CD4-positive, alpha-beta T cell treated with Interferon alpha-2 for 1 hour (primary cell): ENCODE measurements at places on chromosomes 16 and 17.

GRCh38 chr17:46979147-46979863, at the start of gene RPRML:
TSS of gene RPRML (minus strand) at chr17:46979253. CDS start at chr17:46979007, 246 bp downstream.
- DNase-seq: peak; percentile 14

- no peak for DNase-seq
These were observed 38.5 kb downstream of the CLEC3A start for GRCh38 chr16:78060809-78061208.

DNA sequence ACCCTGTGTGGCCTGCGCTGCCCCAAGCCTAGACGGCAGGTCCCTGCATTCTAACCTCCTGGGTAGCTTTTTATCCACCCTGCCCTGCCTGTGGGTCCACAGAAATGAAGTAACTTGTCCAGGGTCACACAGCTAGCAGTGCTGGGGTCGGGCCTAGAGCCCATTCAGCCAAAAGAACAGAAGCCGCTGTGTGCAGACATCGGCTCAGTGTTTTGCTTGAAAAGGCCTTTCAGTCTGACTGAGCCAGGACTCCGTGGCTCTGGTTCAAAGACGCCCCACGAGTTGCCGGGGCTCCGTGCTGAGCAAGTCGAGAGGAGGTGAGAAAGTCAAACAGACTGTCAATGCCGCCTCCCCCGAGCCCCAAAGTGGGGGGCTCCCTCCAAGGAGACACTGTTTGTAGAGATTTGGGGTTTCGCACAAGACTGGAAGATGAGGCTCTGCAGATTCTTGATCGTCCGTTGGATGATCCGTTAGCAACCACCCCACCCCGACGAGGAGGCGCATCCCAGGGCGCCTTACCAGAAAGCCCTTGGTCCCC, 226.2 kb downstream of the NTN1 start:
- no peak for DNase-seq

- DNase-seq: no peak
These were observed 34.8 kb downstream of the WDR45B start for GRCh38 chr17:82613283-82614094.

- no peak for DNase-seq
These were observed 33.2 kb downstream of the COTL1 start for GRCh38 chr16:84584678-84585077.

- DNase-seq: no peak
These were observed 54.8 kb upstream of the MAP3K14 start for GRCh38 chr17:45371414-45372324.

GRCh38 chr16:30533146-30533522, 1.5 kb downstream of the ZNF747 start:
- DNase-seq: no peak

- DNase-seq: no peak
These were observed 407.3 kb downstream of the XYLT1 start for GRCh38 chr16:17063201-17064139.

DNA sequence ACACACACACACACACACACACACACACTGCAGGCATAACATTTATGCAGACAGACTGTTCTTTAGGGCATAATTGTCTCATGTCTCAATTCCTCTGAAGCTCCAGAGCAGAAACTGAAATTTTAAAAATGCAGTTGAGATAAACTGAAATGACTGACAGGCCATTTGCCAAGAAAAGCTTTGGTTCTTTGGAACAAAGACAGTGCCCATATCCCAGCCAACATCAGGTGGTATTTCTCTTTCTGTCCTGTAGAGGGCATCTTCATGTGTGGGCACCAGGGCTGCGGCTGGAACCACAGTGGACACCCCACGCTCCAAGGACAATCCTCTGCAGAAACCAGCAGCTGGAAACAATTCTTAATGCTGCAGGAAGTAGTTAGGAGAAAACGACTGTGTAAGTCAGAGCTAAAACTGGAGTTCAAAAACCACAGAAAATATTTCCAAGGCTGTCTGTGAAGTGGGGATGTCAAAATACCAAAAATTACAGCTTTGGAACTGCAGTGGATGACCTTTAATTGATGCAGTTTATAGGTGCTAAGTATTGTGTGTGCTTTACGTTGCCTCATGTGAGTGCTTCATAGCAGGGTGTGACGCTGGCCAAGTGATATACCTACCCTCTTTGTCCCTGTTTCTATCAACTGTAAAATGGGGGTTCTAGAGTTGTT, 10.6 kb upstream of the MEFV start:
- no peak for DNase-seq

DNA sequence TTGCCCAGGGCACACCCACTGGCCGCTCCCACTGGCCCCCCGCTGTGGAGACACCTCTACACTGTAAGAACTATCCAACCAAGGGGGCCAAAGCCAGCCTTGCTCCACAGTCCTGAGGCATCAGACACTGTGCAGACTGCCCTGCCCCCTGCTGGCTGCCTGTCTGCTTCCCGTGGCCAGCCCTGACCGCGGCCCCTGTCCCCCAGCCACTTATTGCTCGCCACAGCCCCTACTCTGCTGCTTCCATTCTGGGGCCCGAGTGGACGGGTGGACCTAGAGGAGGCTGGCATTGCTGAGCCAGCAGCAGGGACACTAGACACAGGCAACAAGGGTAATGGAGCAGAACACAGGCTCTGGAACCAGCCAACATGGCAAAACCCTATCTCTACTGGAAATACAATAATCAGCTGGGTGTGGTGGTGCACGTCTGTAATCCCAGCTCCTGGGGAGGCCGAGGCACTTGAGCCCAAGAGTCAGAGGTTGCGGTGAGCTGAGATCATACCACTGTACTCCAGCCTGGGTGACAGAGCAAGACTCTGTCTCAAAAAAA, 19.7 kb upstream of the LRRC37A3 start:
- peak; percentile 37 for DNase-seq

DNA sequence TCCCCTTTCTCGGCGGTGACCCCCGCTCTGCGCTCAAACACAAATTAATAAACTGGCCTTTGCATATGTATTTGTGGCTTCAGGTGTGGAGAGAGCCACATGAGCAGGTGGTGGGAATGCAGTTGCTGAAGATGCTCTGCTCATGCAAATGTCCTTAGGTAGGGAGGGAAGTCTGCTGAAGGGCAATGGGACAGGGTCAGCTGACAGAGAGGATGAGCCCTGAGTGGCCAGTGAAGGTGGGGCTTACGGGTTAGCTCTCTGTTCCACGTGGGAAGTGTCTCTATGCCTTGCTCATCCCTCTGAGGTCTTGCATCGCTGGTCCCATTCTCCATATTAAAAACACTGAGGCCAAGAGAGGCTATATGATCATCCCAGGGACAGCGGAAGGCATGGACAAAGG, 74.2 kb upstream of the CCL1 start:
- DNase-seq: no peak

DNA sequence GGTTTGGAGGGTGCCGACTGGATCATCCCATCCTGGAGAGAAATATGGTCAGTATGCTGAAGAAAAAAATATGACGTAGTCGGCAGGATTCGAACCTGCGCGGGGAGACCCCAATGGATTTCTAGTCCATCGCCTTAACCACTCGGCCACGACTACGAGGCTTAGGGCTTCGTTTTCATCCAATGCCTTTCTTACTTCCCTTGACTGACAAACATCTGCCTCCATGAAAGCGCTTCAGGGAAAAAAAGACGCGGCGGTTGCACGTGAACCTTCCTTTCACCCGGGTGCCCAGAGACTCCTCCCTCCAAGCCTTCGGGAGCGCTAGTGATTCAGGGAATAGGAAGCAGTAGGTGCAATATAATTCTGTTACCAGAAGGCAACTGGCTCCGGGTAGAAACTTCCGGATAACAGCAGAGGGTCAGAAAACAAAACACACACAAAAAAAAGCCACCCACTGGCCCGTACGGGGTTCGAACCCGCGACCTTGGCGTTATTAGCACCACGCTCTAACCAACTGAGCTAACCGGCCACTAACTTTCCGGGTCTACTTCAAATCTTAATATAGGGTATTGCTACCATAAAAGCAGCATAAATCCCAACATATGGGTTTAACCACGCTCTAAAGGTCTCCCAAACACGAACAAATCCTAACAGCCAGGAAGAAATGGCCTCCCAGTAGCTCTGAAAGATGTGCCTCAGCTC, 16.3 kb upstream of the AURKB start:
- peak; percentile 43 for DNase-seq

- no peak for DNase-seq
These were observed 11.2 kb downstream of the SULT1A2 start for GRCh38 chr16:28585674-28586073.

DNA sequence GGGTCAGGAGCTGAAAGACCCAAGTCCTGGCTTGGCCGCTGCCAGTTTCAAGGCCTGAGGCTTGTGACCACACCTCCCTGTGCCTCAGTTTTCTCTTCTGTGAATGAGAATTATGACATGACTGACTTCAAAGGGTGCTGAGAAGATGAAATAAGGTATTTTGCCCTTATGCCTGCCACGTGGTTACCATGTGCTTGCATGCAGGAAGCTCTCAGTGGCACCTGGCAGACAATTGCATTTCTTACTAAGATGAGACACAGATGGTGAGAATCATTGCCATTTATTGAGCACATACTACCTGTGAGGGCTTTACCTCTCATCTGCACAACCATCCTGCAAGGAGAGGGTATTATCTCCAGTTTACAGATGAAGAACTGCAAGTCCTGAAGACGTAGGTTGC, 69.8 kb downstream of the MRM1 start:
- no peak for DNase-seq

DNA sequence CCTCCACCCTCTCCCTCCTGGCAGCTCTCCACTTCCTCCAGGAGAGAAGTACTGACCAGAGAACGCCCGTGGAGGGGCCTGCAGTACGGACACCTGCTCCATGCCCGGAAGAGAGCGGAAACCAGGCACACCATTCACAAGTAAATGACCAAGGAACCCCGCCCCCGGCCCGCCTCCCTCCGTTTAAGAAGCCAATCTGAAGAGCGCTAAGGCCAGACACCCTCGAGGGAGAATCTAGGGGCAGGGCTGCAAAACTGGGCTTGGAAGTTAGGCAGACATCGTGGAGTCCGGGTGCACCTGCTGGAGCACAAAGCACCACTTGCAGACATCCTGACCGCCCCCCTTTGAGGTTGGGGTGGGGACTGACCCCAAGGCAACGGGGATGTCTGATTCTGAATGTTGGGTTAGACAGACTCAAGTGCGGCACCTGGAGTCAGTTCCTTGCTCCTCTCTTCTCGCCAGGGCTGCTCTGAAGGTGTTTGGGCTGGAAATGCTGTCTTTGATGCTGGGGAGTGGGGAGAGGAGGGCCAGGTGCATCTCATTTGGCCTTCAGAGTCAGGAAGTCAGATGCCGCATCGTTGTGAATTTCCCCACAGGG, 964 bp upstream of the FAAP100 start:
- DNase-seq: peak; percentile 67

DNA sequence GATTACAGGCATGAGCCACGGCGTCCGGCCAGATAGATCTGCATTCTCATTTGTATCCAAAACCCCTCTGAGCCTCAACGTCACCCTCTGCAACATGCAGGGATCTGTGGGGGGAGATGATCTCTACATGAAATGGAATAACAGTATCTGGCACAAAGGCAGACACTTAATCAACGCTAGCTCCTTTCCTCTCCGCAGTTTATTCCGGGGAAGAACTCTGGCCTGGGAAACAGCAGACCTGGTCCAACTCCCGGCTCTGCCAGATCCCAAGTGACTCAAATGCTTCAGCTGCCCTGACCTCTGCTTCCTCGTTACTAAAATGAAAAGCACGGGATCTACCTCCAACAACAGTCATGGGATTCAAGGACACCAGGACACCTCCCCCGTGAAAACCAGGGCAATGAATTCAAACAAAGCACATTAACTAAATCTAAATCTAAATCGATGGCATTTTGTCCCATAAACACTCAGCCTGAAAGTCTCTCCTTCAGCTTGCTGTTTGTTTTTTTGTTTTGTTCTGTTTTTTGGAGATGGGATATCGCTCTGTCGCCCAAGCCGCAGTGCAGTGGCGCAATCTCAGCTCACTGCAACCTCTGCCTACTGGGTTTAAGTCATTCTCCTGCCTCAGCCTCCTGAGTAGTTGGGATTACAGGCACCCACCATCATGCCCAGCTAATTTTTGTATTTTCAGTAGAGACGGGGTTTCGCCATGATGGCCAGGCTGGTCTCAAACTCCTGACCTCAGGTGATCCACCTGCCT, 78.2 kb downstream of the NXN start:
- DNase-seq: no peak

GRCh38 chr17:11459861-11460331, 138.4 kb upstream of the DNAH9 start:
- no peak for DNase-seq

- no peak for DNase-seq
These were observed 2.7 kb downstream of the KRT36 start for GRCh38 chr17:41486809-41487530.

- DNase-seq: no peak
These were observed 44.3 kb downstream of the ADCY9 start for GRCh38 chr16:4071686-4072561.

GRCh38 chr17:1899403-1900000, 69.7 kb downstream of the RPA1 start:
- no peak for DNase-seq

- DNase-seq: peak; percentile 64
These were observed 17.6 kb downstream of the HIGD1B start for GRCh38 chr17:44865231-44865660.

DNA sequence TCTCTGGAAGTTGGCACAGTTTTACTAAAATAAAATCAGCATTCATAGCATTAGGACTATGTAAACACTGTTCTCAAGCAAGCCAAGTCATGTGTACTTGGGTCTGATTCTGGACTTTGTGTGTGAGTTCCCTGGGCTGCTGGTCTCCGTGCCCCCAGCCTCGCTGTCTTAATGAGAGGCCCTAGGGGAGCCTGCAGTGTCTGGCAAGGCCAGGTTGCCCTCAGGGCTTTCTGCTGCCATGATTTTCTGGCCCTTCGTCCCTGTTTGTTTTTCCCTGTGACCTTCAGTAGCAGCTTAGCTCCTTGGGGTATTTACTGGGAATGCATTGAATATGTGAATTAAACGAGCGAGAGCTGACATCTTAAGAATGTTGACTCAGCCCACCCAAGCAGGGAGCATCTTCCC, 161.8 kb downstream of the RPTOR start:
- no peak for DNase-seq

- no peak for DNase-seq
These were observed 2255.3 kb downstream of the TP53TG3F start for GRCh38 chr16:35714665-35715064.

GRCh38 chr16:52073024-52073423, 473.9 kb downstream of the TOX3 start:
- no peak for DNase-seq

DNA sequence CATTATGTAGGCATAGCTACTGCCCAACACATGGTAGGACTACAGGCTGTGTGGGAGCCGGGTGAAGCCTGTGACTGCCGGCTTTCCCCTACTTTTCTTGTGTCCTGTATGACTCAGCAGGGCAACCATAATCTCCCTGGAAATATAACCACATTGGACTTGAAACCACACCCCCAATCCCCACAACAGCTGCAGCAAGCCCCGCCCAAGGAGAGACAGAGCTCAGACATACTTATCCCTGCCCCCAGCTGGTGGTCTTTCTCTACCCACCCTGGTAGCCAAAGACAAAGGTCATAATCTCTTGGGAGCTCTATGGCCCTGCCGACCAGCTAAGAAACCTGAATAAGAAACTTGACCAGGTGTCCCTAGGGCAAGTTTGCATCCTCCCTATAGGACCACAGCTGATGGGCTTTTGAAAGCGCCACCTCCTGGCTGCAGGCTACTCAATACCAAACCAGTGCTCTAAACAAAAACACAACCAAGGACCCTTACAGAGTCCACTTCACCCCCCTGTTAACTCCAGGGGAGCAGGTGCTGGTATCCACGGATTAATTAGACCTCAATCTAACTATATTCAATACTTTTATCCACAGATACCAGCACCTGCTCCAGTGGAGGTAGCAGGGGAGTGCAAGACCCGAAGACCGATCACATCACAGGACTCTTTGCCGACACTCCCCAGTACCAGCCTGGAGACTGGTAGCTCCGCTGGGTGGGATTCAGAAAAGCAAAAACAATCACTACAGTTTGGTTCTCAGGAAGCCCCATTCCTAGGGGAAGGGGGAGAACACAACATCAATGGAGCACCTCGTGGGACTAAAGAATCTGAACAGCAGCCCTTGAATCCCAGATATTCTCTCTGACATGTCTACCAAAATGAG, 91.2 kb downstream of the IRX5 start:
- no peak for DNase-seq
